NCI-H1436 treated with DMSO at 0.1 percent for 48 hours (cell line): ENCODE measurements at places on chromosomes 16 and 17.

GRCh38 chr17:31824766-31825360 lies 34.2 kb downstream of the COPRS start:
- no peak for DNase-seq

DNA sequence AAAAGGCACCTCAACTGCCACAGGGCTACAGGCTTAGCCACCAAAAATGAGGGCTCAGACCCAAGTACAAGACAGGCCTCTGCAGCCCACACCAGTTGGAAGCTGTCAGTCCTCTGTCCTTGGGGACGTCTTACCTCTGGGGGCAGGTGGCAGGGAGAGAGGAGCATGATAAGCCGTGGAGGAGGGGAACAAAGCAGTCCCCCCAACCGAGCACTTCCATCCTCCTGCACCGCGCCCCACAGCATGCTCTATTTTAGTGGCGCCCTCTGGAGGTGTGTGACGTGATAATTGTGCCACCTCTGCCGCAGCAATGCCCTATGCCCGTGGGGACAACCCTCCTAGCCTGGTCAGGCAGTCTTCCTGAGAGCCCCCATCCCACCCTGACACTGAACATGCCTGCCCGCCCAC lies 13.6 kb downstream of the G6PC3 start:
- no peak for DNase-seq

- DNase-seq, result no peak
Observed at GRCh38 chr17:47076171-47076570, 97.1 kb upstream of the RPRML start.

DNA sequence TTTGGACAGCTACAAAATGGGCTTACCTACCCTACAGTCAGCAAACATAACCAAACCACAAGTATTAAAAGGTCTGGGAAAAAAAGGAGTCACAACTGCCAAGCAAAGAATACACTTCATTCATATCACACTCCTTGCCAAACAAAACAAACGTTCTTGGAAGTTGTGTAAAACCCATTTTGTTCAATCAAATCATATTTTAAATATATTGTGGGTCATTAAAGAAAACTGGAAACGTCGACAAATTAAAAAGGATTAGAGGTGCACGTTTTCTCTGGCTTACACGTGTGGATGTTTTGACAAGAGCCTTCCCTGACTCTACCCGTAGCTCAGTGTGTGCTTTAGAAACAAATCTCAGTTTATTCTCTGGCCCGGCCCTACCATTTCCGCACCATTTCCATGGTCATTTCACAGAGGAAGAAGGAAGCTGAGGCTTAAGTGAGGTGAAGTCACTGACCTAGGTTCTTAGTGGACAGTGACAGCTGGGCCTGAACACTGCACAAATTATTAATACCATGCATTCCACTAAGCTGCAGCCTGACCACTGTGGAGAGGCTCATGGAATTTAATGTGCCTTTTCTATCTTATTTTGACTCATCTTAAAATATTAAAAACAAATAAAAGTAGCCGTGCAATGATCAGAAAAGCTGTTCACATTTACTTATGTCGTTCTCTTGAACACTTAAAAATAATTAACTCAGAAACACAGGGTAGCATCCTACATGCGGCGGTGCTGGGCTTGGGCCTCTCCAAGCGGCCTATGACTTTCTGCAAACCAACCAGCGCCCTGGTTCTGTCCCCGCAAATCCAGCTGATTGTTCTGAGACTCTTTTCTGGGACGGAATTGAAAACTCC lies 968 bp downstream of the CEP112 start:
- no peak for DNase-seq

- DNase-seq, result no peak
Observed at GRCh38 chr17:50192144-50192617, 9.2 kb downstream of the COL1A1 start.

- DNase-seq, result no peak
Observed at GRCh38 chr16:11224096-11224893, 31.7 kb downstream of the SOCS1 start.

GRCh38 chr17:69430488-69430887 lies 16.0 kb downstream of the MAP2K6 start:
- DNase-seq, result no peak

- DNase-seq, result no peak
Observed at GRCh38 chr16:78443542-78444364, 344.3 kb downstream of the WWOX start.

GRCh38 chr16:13269905-13270528 lies 368.6 kb downstream of the SHISA9 start:
- DNase-seq, result no peak

DNA sequence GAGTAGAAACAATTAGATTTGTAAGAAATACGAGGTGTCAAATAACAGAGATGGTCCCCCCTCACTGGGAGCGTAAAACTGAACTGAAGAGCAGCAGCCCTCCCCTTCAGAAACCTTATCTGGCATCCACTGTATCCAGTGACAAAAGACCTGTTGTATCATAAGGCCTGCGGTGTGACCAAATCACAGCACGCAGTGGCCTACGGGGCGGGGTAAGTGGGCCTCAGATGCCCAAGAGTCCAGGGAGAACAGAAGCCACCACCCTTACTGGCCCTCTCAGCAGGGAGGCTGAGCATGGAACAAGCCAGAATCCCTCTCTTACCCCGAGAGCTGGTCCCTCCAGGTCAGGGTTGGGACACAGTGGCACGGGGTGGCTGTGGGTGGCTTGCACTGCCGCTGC lies 5.5 kb downstream of the JMJD6 start:
- DNase-seq, result no peak

DNA sequence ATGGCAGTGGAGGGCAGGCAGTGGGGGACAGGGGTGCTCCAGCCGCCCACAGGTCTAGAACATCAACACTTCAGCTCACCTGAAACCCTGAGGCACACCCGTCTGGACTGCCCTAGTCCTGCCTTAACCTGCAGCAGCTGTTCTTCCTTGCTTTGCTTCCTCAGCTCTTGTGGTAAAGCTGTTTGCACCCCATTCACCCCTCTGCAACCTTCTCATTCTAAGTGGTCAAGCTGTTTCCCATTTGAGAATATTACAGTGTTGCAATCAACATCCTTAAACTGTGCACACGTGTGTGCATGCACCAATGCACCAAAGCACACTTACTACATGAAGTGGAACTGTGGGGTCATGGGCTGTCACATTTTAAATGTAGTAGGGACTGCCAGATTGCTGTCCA lies 32.4 kb downstream of the SCNN1B start:
- no peak for DNase-seq
